Activated CD4-positive, alpha-beta T cell treated with anti-CD3 and anti-CD28 coated beads for 24 hours (primary cell): ENCODE measurements at places on chromosomes 4 and X.

DNA sequence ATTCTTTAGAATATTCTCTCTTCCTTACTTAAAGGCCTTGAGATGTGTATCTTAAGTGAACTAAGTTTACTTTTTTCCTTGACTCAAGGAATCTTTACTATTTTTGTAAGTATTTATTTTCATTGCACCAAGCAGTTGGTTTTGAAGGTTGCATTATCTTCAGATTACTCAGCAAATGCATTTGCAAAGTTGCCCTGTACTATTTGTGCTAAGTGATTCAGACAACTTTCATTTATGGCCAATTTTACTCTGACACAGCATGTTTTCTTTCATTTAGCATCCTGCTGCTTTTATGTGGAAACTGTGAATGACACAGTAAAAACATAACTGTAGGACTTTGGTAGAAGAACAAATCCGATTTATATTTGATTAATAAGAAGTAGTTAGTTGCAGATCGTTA lies 191.0 kb downstream of the CCSER1 start:
- no peak for DNase-seq

- no peak for DNase-seq
Observed at GRCh38 chr4:169256856-169257761, 13.6 kb downstream of the SH3RF1 start.

DNA sequence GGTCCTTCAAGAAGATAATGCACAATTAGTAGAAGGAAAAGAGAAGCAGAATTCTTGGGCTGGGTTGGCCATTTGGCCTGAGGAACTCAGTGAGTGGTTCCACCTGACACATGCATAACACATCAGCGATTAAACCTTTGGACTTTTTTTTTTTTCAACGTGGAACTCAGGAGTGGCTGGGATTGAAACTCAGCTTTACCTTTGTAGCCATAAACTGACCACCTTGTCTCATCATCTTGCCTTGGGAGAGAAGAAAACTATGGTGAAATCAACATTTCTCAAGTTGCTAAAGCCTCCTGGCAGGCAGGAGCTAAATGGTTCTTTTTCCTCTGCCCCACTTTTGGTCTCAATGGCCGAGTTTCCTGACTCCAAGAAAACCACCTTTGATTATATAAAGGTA lies 16.3 kb downstream of the PTTG2 start:
- no peak for DNase-seq

GRCh38 chrX:36462142-36462541 lies 542.6 kb downstream of the CFAP47 start:
- no peak for DNase-seq

- DNase-seq: no peak
Observed at GRCh38 chr4:3467601-3468031, 4.5 kb downstream of the DOK7 start.

DNA sequence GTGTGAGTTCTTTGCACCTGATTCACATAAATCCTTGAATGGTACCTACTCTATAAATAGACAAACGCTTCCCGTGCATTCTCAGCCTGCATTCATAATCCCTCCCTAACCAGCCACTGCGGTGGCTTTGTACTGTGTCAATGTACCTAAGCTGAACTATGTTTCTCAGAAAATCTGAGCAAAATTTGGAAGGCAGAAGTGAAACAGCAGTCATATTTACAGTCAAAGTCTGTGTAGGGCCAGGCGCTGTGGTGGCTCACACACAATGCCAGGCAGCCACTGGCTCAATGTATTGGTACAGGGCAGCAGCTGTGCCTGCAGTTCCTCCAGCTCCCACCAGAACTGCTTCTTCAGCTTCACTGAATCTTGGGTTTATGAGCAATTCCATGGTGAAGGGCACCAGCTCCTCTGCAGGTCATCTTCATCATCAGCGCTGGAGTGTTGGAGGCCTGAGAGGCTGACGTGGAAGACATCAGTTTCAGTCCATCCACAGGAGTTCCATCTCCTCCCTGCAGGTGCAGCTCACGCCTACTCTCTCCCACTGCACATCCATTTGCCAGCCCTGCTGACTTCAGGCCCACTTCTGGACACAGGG lies 32.3 kb upstream of the IRF2 start:
- DNase-seq: no peak

DNA sequence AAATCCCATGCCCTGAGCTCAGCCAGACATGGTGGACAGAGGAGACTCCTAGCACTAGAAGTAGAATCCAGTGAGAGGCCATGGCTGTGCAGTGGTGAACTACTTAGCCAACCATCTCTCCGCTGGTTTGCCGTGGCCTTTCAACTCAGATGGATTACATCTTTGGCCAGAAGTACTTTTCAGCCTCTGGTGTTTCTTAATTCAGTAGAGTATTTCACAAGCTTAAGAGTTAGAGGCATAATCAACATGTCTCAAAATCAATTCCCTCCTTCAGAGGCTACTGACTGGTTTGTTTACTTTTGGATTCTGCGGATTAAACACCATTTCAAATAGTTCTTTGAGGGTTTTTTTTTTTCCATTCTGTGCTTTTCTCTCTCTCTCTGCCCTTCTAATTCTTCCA lies 91.1 kb upstream of the PGRMC2 start:
- no peak for DNase-seq

DNA sequence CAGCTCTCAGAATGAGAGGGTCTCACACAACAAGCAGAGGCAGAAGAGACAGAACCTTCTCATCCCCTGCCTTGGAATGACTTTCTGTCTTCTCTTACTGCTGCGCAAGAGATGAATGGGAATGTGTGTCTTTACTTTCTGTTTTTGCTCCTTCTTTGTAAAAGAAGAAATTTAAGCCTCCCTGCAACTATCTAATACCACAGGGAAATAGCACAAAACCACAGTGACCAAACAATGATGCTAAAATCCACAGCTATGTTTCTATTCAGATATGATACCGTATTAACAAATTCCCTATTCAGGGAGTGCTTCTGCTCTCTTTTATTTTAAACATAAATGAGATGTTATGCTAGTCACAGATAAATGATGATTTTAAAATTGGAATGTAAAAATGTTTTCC lies 173.8 kb upstream of the RAI2 start:
- DNase-seq: no peak

DNA sequence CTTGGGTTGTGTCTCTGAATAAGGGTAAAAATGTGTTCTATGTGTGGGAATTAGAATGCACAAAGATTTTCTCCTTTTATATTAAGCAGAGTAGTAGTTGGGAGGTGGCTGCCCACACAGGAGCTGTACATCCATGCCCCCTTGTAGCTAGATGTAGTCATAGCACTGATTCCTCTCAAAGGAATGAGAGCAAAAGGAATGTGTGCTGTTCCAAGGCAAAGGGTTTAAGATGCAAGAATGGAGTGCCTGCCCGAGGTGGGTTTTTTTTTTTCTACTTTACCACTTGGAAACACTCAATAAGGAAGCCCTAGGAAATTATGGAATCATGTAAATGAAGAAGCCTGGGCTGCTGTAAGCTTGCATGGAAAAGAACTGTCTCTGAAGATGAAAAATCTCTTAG lies 2183.2 kb upstream of the AGA start:
- DNase-seq: no peak
